ENCODE measurements at places on chromosomes 2 and 18.

- DNase-seq: no peak
Observed at GRCh38 chr2:21559351-21559750, 435.6 kb downstream of the TDRD15 start.

DNA sequence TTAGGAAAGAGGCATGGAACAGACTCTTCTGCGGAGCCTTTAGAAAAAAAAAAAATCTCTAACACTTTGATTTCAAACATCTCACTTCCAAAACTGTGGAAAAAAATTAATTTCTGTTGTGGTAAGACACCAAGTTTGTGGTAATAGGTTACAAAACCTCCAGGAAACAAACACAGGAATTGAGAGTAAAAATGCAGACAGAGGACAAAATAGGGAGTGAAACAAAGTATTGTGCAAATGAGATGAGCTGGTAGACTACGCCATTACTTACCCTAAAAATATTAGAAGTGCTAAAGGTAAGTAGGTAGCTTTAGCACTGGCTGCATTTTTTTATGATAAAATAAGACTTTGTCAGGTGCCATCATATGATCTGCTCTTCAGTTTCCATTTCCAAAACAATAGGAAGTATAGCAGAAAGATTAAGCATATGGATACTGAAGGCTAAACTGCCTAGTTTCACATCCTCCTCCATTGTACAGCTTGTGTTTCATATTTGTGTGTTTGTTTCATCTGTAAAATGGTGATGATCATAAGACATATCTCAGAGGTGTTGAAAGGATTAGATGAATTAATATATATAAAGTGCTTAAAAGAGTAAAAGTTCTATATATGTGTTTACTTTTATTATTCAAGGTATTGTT, 309.2 kb downstream of the NR4A2 start:
- no peak for DNase-seq

DNA sequence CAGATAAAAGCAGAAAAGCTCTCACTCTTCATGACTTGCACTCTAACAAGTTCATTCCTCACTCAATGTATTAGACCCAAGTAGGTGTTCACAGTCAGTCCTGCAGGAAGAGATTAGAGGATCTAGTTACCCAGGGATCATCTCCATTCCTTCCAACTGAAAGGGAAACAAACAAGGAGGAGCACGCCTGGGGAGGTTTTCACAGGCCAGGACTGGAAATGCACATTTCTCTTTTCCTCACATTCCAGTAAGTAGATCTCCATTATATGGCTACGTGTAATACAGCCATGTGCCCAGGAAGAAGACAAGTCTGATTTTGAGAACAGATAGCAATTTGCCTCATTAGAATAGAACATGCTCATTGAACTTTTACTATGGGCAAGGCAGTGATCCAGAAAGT, 1132.2 kb upstream of the FAM98A start:
- no peak for DNase-seq

- DNase-seq: no peak
Observed at GRCh38 chr2:1638281-1638860, 105.9 kb downstream of the PXDN start.

DNA sequence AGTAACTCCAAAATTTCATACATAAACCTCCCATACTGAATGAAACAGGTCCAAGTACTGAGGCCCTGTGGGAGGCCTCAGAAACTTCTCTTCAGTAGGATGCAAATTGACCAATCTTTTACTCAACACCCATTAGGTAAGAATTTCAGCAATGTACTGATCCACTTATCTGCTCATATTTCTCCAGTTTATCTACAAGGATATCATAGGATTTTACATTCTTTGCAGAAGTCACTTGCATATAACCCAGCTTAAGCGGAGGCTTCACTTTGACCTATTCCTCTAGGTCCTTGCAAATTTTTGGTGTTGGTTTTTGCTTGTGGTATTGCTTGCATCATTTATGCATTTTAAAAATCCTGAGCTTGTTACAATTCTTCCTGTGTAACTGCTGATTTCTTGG, 28.8 kb upstream of the SLC3A1 start:
- no peak for DNase-seq

DNA sequence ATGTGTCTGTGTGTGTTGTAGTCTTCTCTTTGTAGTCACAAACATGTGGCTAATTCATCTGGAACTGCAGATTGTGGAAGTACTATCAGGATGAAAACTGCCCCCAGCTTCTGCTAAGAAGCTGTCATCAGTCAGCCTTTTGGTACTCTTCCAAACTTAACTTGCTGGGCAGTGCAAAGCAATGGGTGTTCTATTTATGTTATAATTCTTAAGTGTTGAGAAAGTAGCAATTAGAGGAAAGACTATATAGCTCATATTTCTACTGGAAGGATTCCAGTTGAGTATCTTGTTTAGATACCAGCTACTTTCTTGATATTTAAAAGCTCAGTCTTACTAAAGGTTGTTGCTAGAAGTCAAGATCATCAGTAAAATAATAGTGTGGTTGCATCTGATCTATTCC, 52.1 kb downstream of the SLC38A11 start:
- no peak for DNase-seq

- DNase-seq: no peak
Observed at GRCh38 chr2:152580714-152581113, 136.5 kb downstream of the PRPF40A start.

DNA sequence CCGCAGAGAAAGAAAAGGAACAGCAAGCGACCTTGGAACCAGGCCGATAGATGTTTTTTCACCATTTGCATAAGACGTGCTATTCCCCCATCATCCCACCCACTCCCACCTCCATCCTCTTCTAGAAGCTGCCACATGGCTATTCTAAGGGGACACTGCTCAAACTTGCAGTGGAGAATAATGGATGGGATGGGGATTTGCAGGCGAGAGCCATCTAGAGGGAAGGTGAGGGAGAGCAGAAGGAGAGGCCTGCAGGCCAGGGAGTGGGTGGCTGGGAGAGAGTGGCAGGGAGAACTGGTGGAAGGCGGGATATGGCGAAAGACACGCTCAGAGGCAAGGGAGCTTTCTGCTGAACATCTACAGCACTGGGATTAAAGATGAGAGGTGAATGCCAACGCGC, 84.9 kb downstream of the MAPK4 start:
- peak; percentile 26 for DNase-seq

GRCh38 chr2:152518641-152519580, 183.9 kb downstream of the FMNL2 start:
- no peak for DNase-seq

DNA sequence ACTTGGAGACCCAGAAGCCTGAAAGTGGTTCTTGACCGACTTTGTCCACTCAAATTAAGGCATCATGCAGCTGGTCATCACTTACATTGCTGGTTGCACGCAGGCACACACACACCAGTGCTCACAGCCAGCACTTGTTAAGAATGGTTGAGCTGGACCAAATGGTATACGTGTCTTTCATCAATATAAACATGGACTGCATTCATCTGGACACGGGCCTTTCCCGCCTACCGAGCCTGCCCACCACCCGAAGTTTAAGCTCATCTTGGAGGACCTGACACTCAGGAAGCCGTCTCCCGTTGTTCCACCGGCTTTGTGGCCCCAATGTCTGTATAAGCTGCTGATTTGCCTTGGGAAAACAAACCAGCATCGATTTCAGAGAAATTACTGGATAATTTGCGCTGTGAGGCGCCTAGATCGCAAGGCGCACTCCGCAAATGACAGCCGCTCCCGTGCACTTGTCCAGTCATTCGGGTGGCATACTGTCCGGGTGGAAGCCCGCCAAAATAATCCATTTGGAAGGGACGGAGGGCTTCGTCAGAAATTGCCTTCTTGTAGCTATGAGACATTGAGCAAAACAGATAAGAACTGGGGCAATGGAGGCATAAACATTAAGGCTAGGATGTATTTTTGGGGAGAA, 40.1 kb upstream of the AKAIN1 start:
- DNase-seq: no peak

DNA sequence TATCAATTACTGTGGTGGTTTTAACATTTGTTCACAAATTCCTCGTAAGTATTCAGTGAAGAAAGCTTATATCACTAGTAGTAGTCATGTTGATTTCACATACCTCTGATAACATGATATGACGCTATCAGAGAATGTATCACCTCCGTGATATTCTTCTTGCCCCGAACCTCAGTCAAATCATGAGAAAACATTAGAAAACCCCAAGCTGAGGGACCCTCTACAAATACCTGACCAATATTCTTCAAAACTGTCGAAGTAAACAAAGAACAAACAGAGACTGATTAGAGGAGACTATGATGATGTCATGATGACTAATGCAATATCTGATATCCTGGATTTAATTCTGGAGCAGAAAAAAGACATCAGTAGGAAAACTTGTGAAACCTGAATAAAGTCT, 85.6 kb upstream of the SPOPL start:
- no peak for DNase-seq

DNA sequence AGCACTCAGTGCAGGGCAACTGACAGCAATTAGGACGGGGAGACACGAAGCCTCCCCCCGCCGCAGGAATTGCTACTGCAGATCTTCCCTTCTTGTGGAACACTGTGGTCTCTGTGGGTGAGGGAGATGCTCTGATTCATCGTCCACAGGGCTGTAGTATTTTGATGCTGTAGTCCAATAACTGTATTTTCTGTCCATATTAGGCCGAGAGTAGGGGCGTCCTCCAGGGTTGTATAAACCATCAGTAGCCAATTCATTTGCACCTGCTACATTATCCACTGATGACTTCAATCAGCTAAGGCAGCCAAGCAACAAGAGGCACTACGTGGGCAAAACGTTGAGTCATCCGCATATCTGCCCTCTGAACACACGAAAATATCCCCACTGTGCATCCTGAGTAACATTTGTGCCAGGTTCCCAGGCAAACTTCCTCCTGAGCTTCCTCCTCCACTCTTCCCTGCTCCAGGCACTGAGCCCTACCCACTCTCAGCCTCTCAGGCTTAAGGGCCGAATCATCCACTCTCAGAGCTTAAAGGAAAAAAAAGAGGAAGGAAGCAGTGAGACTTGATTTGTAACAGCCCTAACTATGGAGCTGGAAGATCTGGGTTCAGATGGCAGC, 62.1 kb downstream of the LBH start:
- DNase-seq: peak; percentile 85

DNA sequence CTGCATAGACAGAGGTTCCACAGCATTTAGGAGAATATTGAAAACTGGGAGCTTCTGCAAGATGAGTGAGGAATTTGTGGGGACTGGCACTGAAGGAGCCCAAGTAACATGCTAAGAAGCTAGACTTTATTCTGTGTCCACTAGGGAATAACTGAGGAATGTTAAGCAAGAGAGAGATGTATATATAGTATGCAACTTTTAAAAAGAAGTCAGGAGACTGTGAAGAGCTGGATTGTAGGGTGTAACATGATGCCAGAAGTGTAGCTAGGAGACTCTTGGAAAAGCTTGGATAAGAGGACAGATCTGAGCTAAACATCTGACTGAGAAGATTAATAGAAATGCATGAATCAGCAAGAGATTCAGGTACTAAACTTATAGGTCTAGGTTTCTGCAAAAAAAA, 270.6 kb upstream of the MMADHC start:
- DNase-seq: no peak

- no peak for DNase-seq
Observed at GRCh38 chr18:34221971-34222306, 2.8 kb downstream of the NOL4 start.

DNA sequence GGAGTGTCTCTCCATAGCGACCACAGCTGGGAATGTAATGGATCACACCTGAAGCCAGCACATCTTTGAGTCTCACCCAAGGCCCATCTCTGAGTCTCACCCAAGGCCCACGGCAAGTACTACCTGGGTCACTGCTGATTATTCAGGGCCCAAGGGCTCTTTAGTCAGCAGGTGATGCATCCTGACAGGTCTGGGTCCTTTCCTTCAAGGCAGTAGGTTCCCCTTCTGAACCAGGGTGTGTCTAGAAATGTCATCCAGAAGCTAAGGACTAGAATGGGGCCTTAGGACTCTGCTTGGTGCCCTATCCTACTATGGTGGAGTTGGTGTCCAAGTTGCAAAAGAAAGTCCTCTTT, 248.1 kb downstream of the ZNF385B start:
- no peak for DNase-seq

DNA sequence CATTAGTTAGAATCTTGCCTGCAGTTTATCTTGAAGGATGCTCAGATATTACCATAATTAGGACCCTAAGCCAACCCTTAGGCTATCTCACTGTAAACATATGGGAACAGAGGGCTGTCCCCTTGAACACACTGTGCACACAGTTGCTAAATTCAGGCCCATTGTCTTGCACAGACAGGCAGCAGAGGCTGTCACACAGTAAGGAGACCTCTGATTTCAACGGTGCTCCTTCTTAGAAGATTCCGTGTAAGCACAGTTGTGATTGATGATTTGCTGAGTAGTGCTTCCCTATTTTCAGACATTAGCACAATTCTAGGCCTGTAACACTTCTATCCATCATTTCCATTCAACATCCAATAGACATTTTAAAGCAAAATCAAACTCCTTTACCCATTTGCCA, 108.0 kb downstream of the RNF152 start:
- no peak for DNase-seq

DNA sequence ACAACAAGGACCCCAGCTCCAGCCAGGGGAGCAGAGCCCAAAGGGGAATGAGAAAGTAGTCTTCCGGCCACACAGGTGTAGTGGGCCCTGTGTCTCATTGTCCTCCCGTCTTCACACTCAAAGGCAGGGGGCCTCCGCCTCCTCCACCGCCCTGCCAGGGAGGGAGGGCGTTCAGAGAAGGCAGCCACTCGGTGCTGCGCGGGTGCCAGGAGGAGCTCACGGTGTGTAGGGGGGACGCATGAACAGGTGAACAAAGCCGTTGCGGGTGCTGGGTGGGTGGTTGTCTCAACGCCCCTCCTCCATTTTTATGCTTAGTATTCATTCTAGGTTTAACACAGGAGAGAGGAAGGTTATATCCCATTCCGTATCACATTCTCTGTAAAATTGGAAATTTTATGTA, 36.7 kb downstream of the SH3BP4 start:
- no peak for DNase-seq

GRCh38 chr2:5410991-5411700, 281.0 kb upstream of the SOX11 start:
- no peak for DNase-seq

GRCh38 chr2:237665713-237666143, 38.3 kb downstream of the LRRFIP1 start:
- DNase-seq: no peak

DNA sequence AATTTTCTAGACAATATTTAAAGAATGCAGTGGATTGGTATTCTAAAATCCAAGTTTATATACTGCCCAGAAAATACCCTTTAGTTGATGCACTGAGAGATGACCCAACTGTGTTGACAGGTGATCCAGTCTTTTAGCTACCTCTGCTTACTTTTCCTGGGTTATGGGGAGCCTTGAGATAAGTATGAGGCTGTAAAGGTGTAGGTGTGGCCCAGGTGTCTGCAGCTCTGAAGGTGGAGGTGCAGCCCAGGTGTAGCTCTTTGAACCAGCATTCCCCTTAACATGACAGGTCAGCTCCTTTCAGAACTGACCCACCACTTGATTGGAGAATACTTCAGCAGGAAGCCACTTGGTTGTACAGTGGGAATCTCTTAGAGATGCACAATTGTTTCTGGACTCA, 62.3 kb upstream of the ACSL3 start:
- no peak for DNase-seq

Data from KBM-7 (cell line).